PC-3 (cell line): ENCODE measurements at places on chromosomes 2 and 18. TPM values are rescaled to one million over a fixed set of nuclear protein-coding genes. Genes with fewer than 3 reads are reported as not detected.
A peak's percentile ranks its signal among the peaks of the same experiment; 100 is the strongest.

AMER3 gene
- total RNA-seq, result not detected in 2 replicates

MOB1A gene
- 51.6 and 69.8 TPM in 2 replicates for total RNA-seq

DNA sequence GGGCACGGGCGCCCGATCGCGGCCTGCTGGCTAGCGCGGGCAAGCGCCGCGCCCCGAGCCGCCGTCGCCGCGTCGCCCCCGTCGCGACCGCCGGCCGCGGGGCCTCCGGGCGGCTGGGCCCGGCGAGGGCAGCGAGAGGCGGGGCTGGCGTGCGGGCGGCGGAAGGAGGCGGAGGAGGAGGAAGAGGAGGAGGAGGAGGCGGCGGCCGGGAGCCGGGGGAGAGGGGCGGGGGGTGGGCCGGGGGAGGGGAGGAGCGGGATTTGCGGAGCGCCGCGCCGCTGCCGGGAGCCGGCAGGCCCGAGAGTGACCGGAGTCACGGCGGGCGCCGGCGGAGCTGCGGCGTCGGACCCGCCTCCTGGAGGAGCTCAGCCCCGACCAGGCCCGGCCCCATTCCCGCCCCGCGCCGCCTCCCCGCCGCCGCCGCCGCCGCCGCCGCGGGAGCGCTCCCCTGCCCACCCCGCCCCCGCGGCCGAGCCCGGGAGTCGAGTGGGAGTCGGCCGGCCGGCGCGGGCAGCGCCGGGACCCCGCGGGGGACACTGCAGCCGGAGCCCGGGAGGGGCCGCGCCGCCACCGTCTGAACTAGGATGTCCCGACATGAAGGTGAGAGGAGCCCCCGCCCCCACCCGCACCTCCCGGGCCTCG is at the start of gene KCMF1:
Gene KCMF1, plus strand, starts transcription at position 294 of the 642 bp plus-strand sequence. Its CDS starts 291 bp downstream, at position 585.
- DNase-seq, result peak; percentile 75

UGT1A10 gene
- total RNA-seq, result 0.46 TPM in 1 of 2 replicates, not detected in the other

- no peak for DNase-seq
Measured at GRCh38 chr2:206520450-206520849, 77.1 kb downstream of the ADAM23 start.

PKDCC gene
- total RNA-seq, result 1.9 and 2.1 TPM in 2 replicates

DSG4 gene
- 0.04 TPM in 1 of 2 replicates, not detected in the other for total RNA-seq

GPR45 gene
- not detected in 2 replicates for total RNA-seq

DNA sequence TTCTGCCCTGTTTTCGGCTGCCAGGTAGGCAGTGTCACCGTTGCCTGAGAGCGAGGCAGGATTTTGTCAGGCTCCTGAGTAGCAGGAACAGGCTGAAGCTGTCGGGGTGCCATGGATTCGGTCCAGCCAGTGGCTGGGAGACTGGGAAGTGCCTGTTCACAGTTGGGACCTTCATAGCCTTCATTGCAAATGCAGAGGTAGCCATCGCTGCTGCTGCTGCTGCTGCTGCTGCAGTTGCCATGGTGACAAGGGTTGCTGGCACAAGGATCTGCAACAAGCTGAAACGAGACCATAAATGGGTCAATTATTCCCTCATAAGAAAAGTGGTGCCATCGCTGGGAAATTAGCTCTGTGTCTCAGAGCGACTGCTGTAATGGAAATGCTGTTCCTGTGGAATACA is 122.7 kb downstream of the DNER start:
- DNase-seq, result no peak

DNA sequence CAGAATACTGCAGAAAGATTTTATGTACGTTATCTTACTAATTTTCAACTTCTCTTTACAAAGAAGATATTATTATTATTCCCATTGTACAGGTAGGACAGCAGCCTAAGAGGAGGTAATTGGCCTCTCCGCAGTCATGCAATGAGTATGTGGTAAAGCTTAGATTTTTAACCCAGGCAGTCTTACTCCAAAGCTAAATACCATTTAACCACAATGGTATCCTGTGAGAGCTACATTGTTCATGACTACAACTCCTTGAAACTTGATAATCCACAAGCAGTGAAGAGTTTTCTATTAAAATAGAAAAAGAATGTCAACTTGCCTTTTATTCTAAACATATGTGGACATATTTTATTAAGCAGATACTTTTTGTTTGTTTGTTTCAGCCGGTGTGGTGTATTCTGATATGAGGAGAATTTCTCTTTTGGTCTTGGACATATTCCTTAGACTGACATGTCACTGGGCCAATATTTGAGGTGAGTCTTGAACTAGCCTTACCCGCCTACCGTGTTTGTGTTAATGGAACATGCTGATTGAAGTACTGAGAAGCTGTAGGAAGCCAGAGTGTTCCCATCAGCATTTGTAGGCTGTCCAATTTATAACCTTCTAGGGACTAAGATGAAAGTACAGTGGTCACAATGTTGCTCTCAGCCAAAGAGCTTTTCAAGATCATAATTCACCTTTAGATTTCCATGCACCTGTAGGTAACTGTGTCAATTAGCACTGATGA is 293.9 kb upstream of the DCC start:
- DNase-seq, result no peak

NTSR2 gene
- not detected in 2 replicates for total RNA-seq

VIL1 gene
- total RNA-seq, result 0.26 and 0.92 TPM in 2 replicates

DNA sequence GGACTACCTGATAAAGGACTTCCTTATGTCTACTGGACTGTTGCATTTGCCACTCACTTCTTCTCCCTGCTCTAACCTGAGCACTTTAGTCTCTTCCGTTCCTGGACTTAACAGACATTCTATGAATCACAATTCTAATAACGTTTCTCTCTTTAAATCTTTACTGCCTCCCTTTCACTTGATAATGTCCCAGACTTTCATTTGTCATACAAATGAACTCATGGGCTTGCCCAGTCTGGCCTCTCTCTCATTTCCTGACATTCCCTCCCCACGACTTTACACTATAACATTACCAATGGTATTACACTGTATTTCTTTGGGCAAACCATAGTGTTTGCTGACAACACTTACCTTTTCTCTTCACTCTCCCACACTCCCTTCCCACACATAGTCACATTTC is 540.7 kb upstream of the TMEFF2 start:
- no peak for DNase-seq

DNA sequence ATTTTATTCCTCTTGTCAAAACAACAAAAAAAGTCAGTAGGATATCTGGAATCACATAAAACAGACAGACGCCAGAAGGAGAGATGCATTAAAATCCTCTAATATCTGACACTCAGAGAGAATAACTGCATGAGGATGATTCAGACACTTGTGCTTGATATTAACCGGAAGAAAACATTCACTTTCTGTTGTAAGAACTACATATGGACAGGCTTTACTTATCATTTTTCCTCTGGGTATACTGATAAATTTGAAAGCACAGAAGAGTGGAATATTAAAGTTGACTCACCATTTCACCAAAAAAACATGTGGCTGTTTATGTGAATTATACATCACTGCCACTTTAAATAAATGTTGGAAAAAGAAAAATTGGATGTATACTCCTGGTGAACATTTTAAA is 589.1 kb upstream of the CDH2 start:
- no peak for DNase-seq

DNA sequence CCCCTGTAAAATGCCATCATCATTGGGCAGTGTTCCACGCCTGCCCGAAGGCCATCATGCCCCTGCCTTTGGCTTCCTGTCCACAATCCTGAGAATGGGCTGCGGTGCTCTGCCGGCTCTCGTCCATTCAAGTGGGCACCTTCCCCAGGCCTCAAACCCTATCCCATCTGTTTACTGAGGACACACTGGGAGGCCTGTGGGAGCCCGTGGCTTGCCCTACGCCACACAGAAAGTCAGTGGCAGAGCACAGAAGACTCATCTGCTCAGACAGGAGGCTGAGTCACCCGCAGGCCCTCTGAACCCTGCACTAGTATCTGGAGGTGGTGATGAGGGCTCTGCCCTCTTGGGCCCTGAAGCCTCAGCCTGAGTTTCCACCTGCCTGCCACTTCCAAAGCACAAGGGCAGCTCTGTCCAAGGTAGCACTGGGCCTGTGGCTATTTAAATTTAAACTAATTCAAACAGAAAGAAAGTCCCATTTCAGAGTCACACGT is 19.1 kb upstream of the ANKRD53 start:
- no peak for DNase-seq

- no peak for DNase-seq
Measured at GRCh38 chr2:46147626-46148368, 149.4 kb upstream of the EPAS1 start.

DNA sequence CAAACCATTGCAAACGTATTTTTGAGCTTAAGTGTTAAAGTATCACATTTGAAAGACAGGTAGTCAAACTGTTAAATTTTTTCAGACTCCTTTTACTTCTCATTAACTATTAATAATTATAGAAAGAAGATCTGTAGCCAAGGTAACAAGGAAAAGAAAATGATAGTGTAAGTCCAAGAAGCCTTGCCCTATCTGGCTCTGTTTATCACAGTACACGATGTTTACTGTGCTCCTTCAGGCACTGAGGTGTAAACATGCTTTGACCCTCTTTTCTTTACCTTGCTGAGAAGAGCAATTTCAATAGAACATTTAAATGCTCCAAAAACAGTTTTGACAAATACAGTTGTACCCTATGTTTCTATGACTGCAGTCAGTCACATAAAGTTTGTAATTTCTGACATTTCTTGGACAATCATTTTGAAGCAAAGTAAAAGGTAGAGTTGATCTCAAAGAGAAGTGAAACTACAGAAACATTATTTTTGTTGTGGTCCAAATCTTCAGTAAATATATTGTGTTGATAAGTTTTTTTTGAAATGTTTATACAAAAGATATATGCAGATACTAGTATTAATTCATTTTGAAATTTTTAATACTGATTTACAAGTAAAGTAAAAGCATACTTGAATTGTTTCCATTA is 152.6 kb upstream of the KYNU start:
- no peak for DNase-seq

- no peak for DNase-seq
Measured at GRCh38 chr18:46414863-46415262, 242.2 kb downstream of the LOXHD1 start.

DNA sequence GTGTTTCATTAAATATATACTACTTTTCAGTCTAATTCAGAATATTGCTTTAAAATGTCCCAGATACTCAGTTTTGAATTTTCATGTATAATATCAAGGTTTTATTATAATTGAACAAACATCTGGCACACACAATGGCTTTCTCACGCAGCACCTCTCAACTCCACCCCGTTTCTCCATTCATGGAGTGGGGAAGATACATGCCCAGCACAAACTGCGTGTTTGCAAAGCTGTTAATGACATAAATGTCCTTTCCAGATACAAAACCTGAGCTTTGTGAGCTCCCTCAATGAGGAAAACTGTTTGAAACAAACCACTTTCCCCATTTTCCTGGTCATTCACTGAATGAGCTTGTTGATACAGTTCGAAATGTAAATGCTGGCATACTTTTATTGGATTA is 150.3 kb upstream of the RASGRP3 start:
- no peak for DNase-seq

SULT1C4 gene
- not detected in 2 replicates for total RNA-seq

DNA sequence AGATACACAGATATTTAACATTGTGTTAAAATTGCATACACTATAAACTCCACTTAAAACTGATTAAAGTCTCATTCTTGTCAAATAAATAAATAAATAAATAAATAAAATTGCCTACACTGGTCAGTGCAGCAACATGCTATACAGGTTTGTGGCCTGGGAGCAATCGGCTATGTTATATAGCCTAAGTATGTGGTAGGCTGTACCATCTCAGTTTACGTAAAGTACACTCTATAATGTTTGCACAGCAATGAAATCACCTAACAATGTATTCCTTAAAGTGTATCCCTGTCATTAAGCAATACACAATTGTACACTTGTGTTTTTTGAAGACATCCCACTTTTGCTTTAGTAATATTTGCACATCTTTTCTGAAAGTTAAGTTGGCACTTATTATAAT is 337.7 kb upstream of the SETBP1 start:
- peak; percentile 64 for DNase-seq

- DNase-seq, result no peak
Measured at GRCh38 chr2:223315813-223316212, 263.8 kb downstream of the KCNE4 start.

- DNase-seq, result no peak
Measured at GRCh38 chr2:232892843-232893242, 22.8 kb downstream of the SNORC start.
